Skeletal muscle cell (primary cell): ENCODE measurements at places on chromosomes 2 and 18.
A peak's percentile ranks its signal among the peaks of the same experiment; 100 is the strongest.

- DNase-seq, result no peak
These were observed 814.0 kb upstream of the ID2 start for GRCh38 chr2:7867867-7868266.

- no peak for DNase-seq
These were observed 61.1 kb upstream of the RND3 start for GRCh38 chr2:150548527-150548926.

- DNase-seq, result peak; percentile 60
These were observed 24.9 kb downstream of the EPB41L3 start for GRCh38 chr18:5518899-5519371.

- DNase-seq, result no peak
These were observed 65.0 kb downstream of the RAB31 start for GRCh38 chr18:9772847-9773677.

DNA sequence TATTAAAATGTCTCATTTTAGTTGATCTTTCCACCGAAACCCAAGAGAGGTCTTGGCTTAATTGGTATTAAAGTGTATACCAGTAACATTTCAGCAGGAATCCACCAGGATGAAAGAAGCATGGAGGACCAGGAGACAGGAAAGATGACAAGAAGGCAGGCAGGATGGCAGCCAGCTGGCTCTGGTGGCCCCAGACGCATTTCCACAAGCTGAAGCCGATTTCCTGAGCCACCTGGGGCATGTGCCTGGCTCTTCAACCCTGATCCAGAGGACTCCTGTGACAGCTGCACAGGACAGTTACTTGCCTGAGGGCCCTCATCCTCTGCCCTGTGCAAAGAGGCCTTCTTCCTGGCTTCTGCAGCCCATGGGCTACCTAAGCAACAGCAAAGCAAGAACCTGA lies 56.9 kb upstream of the NFU1 start:
- DNase-seq, result no peak

GRCh38 chr2:64751286-64752260 lies 97.9 kb upstream of the SERTAD2 start:
- no peak for DNase-seq

GRCh38 chr2:108607706-108608301 lies 73.5 kb downstream of the LIMS1 start:
- DNase-seq, result no peak

GRCh38 chr2:68506170-68506569 lies 38.8 kb downstream of the APLF start:
- no peak for DNase-seq

DNA sequence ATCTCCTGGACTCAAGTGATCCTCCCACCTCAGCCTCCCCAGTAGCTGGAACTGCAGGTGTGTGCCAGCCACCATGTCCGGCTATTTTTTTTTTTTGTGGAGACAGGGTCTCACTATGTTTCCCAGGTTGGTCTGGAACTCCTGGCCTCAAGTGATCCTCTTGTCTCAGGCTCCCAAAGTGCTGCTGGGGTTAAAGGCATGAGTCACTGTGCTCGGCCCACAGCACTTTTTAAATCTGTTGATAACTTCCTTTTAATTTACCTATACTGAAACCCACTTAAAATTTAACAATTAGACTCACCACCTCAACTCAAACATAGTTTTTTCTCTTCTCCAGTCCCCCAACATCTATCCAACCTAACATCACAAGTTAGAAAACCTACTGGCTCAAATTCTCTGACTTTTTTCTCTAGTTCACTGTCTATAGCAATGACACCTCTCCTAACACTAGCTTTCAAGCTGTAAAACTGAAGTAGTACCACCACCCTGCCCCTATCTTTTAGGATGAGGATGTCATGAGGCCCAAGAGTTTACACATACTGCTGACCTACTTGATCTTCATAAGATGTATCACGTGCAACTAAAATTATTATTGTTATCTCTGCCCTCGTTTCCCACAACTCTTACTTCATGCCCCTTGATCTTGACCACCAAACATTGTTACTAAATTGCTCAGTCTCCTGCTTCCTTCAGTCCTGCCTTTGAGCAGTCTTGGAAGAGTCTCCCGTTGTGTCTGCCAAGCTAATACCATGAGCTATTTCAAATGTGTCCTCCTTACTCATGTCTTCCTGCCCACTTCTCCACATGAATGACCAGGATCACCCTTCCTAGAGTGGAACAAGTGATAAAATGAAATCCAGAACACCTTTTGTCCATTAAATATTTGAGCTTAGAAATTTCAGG lies 142.3 kb upstream of the ZFP36L2 start:
- DNase-seq, result no peak

DNA sequence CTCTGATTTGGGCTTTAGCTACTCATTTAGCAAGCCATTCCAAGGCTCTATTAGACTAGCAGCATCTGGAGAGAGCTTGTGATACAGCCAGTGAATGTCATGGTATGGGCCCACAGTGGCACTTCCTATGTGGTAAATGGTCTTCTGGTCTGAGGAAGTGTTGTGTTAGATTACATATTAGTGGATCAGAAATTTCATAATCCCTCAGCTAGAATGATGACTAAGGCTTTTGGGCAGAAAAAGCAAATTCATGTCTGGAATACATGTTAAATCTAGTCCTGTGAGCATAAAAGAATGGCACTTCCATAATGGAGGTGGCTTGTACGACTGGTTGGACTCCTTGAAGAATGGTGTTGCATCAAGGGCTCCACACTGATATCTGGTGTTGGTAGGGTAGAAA lies 436.8 kb upstream of the CWC22 start:
- peak; percentile 15 for DNase-seq

- no peak for DNase-seq
These were observed 15.2 kb downstream of the G6PC2 start for GRCh38 chr2:168916331-168916675.

GRCh38 chr2:233088972-233089345 lies 28.8 kb downstream of the INPP5D start:
- DNase-seq, result no peak

DNA sequence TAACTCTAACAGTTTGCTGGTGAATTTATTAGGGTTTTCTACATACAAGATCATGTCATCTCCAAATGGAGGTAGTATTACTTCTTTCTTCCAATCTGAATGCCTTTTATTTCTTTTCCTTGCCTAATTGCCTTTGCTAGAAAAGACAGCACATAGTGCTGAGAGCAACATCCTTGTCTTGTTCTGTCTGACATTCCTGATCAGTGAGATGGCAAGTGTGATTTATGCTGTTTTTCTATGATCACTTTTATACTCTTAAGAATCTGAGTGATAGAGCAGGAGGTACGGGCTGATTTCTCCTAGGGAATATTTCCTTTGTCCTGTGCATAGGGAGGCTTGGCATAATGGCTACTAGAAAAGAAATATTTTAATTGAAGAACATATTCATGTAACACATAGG lies 17.3 kb downstream of the LYPD6B start:
- no peak for DNase-seq

GRCh38 chr18:41144441-41144840 lies 810.6 kb upstream of the PIK3C3 start:
- DNase-seq, result peak; percentile 88

GRCh38 chr2:167833294-167833693 lies 414.1 kb downstream of the STK39 start:
- no peak for DNase-seq

GRCh38 chr2:236552581-236553363 lies 16.9 kb upstream of the ACKR3 start:
- no peak for DNase-seq

- DNase-seq, result no peak
These were observed 19.7 kb upstream of the DAPL1 start for GRCh38 chr2:158775273-158776027.
